Fibroblast of mammary gland (primary cell): ENCODE measurements at places on chromosomes 11 and 22.

GRCh38 chr11:121329781-121330395, 37.3 kb downstream of the SC5D start:
- no peak for DNase-seq

GRCh38 chr11:74687237-74688023, 43.8 kb downstream of the CHRDL2 start:
- DNase-seq: peak; percentile 70

- peak; percentile 72 for DNase-seq
Observed at GRCh38 chr11:17730608-17731462, 3.7 kb upstream of the KCNC1 start.

DNA sequence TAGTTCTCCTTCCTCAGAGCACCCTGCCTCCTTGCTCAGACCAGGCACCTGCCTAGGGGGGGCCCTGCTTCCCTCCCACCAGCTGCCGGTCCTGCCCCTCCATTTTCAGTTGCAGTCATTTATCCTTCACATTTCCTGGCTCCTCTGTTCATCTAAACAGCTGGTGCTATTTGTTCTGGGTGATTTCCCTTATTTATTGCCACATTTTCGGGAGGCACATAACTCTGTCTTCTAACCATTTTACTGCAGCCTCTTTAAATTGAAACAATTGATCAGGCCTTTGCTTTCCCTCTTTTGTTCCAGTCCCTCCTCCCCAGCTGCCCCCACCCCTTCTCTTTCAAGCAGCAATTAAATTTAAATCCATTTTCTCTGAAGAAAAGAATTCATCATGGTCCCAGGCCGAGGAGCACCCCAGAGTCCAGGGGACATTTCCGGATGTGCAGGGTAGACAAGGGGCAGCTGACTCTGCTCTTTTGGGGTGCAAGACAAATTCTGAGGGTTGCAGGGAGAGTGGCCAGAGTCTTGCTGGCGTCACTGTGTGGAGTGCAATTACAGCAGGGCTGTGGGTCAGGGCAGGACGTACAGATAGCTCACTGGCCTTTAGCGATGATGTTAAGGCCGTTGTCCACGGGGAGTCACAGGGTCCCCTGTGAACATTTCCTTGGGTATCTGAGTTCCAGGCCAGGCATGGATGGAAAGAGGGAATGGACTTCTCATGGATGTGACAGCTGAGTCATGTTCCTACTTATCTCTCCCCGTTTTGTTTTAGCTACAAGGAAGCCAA, 476.4 kb downstream of the TBC1D22A start:
- no peak for DNase-seq

DNA sequence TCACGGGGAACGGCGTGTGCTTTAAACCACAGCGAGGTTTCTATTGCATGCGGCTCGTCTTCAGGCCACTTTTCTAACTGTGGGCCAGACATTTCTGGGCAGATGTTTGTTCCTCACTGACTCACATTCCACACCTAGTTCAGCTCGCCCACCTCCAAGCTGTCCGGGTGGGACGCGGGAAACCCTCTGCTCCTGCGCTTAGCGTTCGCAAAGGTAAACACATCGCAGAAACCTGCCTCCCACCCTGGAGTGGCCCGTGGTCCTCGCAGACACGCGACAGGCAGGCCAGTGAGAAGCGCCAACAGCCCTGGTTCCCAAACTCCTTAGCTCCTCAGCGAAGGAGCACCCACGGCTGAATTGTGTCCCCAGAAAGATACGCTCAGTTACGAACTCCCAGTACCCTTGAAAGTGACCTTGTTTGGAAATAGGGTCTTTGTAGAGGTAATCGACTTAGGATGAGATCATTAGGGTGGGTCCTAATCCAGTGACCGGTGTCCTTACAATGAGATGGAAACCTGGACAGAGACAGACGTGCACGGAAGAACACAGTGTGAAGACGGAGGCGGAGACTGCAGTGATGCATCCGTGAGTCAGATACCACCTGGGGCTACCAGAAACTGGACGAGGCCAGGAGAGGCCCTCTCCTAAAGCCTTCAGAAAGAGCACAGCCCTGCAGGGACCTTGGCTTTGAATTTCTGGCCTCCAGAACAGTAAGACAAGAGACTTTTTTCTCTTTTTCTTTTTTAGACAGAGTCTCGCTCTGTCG, 82.7 kb downstream of the CELSR1 start:
- DNase-seq: no peak

DNA sequence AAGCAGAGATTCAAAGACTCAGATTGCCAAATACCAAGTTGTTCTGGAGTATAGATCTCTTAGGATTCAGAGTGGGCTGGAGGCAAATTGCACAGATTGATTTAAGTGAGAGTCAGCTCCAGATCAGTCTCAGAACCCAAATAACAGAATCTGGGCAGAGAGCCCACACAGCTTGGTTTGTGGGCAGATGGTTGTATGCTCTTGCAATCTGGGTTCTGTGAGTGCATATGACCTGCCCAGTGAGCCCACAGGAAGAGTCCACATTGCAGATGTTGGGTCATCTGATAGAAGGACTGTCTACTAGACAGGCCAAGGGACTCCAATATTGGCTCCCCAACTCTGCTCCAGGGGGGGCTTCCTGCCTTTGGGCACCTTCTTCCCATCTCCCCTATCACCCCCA, 65.9 kb downstream of the ADAMTS15 start:
- peak; percentile 81 for DNase-seq

GRCh38 chr11:44235765-44236201, 74.2 kb downstream of the ALX4 start:
- DNase-seq: peak; percentile 70

GRCh38 chr11:101049123-101049522, 80.5 kb downstream of the PGR start:
- DNase-seq: no peak

DNA sequence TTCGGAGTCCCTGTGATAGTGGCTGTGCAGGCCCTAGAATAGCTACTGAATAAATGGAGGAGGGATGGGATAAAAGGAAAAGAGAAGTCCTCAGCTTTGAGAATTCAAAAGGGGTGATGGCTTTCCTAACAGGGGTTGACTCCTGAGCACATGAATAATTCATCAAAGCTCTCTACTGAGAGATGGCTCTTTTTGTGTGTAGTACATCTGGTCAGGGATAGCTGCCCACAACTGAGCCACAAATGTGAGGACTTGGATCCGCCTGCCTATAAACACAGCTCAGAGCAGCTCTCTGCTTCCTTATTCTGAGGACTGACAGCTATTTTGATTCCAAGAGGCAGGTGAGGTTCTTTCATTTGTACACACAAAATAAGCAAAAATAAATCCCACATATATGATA, 82.3 kb downstream of the USP35 start:
- no peak for DNase-seq

DNA sequence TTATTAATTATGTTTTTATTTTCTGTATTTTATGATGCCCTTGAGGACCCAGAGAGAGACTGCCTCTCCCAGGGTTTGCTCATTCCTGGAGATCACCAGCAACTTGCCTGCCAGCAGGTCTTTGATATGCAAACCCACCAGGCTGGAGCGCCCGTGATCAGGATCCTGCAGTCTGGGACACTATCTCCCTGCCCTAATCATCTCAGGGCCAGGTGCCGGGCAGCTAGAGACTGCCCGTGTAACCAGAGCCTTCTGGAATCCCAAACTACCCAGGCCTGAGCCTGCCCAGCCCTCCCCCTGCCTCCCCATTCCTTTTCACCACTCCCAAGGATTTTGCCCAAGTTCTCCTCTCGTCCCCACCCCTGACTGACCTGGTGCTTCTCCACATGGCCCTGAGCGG, 52.2 kb upstream of the B3GAT1 start:
- DNase-seq: no peak

GRCh38 chr11:109870297-109870696, 222.9 kb upstream of the ZC3H12C start:
- no peak for DNase-seq

- peak; percentile 6 for DNase-seq
Observed at GRCh38 chr11:93567401-93567895, 24.3 kb upstream of the SMCO4 start.

DNA sequence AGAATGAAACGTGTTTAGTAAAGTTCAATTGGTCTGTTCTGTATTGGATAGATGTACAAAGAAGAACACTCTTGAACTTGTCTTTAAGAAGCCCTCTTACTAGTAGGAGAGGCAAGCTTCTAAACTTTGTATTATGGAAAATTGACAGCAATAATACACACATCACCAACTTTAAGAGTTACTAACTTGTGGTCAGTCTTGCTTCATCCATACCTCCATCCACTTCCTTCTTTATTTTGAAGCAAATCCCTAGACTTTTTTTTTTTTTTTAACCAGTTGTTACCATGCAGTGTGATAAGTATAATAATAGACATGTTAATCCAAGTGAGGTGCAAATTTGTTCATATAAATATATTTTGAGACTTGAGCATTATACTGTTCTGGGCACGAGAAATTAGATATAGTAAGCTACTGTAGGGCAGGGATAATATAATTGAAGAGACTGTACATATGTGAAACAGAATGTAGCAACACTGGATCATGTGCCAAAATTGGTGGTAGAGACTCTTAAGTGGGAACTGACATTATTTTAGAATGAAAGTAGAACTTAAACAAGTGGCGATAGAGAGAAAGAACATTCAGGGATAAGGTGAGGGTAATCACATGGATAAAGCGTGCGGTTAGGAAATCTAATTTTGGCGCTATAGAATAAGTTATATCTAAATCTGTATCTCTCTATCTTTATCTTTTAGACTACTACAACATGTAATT, 6.5 kb downstream of the FAR1 start:
- DNase-seq: peak; percentile 34

DNA sequence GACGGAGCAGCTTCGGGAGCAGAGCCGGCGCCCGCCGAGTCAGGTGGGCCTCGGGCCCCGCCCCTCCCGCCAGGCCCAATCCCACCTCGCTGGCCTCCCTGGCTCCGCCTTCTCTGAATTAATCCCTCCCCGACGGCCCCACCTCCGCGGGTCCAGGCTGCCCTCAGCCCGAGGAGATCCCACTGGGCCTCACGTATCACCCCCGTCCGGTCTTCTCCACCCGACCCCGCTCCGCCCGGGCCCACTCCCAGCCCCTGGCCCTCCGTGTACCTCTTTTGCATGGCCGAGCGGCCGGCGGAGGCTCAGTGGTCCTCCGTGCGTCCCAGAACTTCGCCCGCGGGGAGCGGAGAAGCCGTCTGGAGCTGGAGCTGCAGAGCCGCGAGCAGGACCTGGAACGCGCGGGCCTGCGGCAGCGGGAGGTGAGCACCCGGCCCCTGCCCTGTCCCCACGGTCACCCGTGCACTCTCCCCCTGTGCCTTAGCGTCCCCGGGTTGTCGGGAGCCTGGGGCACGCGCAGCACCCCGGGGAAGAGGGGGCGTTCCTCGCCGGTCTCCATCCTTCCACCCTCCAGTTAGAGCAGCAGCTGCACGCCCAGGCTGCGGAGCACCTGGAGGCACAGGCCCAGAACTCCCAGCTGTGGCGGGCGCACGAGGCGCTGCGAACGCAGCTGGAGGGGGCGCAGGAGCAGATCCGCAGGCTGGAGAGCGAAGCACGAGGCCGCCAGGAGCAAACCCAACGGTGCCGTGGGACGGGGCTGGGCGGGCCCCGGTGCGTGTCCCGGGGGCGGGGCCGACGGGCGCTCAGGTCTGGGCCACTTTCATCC, 2.2 kb upstream of the CD151 start:
- no peak for DNase-seq

DNA sequence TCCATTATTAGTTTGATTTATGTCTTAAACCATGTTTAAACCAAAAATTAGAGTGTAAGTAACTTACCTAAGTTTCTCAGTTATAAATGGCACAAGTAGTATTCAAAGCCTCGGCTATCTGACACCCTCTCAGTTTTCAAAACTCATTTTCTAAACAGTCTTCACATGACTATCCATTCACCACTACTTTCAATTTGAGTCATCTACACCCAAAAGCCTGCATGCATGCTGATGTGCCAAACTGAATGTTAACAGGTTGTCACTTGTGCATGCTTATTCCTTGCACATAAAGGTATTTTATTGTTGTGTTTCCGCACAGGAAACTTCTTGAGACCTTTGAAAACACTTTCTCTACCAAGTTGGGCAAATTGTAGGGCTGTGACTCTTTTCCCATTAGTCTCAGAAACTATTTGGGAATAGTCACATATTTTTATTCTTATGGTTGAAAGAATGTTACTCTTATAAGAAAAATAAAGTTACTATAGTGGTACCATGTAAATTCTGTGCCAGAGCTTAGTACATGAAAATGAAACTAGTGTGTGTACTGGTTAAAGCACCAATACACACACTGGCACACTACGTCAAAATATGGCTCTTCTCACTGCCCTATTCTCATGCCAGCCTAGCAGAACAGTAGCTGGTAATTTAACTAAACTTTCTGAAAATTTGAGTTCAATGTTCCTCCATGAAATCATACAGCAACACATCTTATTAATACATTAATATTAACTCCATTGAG, 2.2 kb upstream of the OR51E2 start:
- no peak for DNase-seq

DNA sequence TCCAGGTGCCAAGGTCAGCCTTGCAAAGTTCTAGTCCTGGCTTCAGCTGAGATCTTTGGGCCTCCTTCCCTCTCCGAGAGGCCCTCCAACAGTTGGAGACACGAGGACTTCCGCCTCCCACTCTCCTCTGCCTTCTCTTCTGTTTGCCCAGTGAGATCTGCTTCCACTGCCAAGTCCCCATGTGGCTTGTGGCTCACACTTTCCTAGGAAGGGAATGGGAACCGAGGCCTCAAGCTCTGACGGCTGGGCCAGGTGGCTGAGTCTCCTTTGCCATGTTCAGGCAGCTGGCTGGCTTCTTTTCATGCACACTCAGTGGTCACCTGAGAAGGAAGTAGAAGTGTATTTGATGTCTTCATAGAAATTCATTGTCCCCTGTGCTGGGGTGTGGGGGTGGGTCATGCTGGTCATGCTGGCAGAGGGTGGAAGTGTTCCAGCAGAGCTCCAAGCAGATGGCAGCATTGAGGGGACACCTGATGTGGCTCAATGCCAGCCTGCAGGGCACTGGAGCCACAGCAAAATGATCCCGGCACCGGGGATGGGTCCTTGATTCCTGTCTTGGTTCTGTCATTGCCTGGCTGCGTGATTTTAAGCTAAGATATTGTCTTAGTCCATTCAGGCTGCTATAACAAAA, 130.4 kb downstream of the ADAMTS15 start:
- no peak for DNase-seq

DNA sequence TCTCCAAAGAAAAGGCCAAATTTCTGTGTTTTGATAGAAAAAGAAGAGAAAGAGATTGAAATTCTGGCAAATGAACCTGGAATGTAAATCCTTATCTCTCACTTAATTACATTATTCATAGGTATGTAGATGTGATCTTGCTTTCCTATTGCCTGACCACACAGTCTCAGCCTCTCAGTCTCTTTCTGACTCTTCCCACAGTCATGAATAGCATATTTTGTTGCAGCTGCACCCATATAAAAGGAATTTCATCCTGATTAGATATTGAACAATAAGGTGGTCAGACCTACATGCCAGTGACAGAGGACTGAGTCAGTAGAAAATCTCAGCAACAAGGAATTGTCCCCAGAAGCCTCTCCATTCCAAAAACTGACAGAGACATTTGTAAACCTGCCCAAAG, 62.9 kb upstream of the LRRC4C start:
- no peak for DNase-seq

GRCh38 chr11:120867024-120867423, 156.9 kb upstream of the TBCEL start:
- no peak for DNase-seq

- no peak for DNase-seq
Observed at GRCh38 chr22:41368543-41369423, 13.0 kb upstream of the TEF start.

- DNase-seq: no peak
Observed at GRCh38 chr22:36578619-36579018, 49.7 kb upstream of the EIF3D start.
